ENCODE measurements at places on chromosomes 2 and 18.

DNA sequence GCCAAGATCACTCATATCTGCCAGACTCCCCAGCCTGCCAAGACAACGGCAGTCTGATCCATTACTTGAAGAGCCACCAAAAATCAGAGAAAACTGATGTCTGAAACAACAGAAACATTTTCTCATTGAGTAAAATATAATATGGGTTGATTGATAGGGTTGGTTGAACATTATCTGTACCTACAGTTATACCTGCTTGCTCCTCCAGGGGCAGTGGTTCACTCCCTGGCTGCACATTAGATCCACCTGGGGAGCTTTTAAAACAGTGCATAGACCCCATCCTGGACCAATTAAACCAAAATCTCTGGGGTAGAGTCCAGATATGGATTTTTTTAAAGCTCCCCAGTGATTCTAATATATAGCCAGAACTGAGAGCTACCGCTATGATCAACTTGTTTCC is 43.6 kb upstream of the SLC14A2 start:
- DNase-seq, result peak; percentile 46

DNA sequence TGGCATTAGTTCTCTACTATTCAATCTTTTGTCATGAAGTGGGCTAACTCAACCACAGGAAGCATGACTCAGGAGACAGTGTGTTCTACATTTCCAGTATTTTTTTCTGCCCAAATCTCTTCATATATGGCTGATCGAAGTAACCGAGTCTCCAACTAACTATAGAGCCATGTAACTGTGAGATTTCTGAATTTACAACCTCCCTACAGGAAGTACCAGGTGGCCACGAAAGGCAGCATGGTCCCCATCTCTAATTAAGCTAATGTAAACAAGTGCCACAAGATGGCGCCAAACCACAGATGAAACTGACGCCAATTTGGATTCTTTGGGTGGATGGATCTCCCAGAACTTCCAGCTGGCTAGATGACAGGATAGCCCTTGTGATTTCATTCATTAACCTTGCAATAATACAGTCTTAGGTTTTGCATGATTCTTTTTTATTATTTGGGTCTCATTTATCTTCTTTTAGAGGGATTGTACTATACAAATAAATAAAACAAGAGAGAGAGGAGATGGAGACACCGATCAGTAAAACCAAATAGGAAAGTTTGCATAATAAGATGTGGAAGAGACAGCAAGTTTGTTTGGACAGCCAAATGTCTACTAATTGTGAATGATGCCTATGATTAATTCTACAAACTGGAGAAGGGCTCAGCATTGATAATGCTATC is 18.3 kb upstream of the ARHGAP15 start:
- DNase-seq, result peak; percentile 20

DNA sequence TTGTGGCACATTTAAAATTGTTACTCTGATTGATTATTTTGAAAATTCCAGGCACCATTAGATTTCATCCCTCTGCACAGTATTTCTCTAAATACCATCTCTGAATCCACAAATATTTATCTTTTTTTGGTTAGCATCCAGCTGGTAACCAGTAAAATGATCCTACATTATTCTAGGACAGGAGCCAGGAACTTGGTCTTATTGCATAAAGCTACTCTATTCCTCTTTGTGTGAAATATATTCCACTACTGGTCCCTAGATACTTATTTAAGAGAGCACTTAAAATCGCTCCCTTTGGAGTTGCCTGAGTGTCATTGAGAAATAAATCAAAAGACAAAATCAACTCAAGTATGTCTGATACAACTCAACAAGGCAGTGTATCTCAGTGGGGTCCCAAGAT is 7.4 kb upstream of the MBOAT2 start:
- DNase-seq, result no peak

DNA sequence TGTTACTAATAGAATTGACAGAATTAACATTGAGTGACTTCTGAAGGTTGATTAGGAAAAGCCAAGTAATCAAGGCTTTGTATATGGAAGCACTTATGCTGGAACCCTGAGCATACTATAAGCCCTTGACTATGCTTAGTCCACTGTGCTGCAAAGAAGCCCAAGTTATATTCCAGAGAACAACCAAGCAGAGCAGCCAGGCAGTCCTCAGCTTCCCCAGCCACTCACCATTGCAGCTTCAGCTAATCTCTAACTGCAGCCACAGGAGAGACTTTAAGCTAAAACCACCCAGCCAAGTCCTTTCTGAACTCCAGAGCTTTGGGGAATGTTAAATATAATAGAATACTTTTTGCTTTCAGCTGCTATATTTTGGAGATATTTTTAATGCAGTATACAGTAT is 164.4 kb upstream of the VWC2L start:
- no peak for DNase-seq

GRCh38 chr2:39108377-39108776 is 12.5 kb downstream of the SOS1 start:
- DNase-seq, result no peak

DNA sequence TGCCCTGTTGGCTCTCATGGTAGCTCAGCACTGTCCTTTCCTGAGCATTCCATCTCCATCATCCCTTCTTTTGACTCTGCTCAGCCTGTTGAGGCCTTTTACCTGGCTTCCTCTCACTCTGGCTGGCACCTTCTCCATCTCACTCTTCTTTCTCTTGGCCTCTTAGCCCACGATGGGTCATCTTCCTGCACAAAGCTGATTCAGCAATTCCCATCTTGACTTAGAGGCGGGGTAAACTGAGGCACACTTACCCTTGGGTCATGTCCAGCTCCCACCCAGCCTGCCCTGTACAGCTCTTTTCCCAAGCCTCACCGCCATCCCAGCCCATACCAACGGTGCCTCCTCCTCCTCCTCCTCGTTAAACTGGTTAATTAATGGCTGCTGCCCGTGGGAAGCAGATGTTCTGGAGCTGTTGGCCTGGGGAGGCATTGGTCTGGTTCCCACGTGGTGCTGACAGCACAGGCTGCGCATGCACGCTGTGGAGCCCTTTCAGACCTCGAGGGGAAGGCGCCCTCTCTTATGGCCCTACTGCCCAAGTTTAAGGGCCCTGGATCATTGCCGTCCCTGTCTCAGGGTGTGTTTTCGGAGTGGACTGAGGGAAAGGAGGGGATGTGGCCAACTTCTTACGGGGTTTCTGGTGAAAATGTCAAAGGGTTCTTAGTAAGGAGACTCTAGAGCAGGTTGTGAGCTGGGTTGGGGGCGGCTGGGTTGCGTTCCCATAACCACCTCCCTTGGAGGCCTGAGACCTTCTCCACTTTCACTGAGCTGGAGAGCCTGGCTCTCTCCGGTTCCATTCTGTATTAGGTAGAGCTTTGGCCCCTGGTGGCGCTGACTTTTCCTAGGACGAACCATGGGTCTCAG is 10.9 kb downstream of the WNT10A start:
- DNase-seq, result no peak

GRCh38 chr18:76553715-76554546 is 58.9 kb upstream of the ZNF516 start:
- no peak for DNase-seq

- DNase-seq, result peak; percentile 4
Measured at GRCh38 chr2:165203689-165204559, at the start of gene SCN3A. Gene SCN3A (minus strand): TSS chr2:165204050. CDS start chr2:165176394, 27,656 bp downstream.

DNA sequence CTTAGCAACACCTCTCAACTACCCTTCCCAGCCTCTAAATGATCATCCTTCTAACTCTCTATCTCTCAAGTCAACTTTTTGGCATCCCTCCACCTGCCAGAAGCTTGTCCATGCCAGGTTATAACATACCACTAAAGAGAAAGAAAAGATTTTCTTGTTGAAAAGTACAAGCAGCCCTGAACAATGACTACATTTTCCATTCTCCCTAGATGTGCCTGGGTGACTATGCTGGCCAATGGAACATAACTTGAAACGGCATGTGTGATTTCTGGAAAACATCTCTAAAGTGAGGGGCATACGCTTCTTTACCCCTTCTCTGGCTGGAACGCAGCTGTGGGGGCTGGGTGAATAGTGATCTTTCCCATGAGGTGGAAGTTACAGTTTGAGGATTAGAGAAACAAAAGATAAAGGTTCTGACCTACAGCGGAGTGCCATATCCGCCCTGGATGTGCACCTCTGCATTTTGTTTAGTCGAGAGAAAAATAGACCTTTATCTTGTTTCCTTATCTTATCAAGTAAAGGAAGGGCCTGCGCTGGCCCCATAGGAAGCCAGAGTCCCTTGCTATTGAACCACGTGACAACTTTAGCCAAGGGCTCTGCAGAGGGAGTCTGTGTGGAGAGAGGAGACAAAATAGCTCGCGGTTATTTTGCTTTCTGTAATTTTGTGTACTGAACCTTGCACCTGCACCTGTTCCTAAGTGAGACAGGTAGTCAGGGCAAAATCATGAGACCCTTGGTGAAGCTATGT is 436.8 kb downstream of the TGIF1 start:
- DNase-seq, result no peak

- peak; percentile 64 for DNase-seq
Measured at GRCh38 chr2:10884574-10884975, 27.2 kb upstream of the KCNF1 start.

DNA sequence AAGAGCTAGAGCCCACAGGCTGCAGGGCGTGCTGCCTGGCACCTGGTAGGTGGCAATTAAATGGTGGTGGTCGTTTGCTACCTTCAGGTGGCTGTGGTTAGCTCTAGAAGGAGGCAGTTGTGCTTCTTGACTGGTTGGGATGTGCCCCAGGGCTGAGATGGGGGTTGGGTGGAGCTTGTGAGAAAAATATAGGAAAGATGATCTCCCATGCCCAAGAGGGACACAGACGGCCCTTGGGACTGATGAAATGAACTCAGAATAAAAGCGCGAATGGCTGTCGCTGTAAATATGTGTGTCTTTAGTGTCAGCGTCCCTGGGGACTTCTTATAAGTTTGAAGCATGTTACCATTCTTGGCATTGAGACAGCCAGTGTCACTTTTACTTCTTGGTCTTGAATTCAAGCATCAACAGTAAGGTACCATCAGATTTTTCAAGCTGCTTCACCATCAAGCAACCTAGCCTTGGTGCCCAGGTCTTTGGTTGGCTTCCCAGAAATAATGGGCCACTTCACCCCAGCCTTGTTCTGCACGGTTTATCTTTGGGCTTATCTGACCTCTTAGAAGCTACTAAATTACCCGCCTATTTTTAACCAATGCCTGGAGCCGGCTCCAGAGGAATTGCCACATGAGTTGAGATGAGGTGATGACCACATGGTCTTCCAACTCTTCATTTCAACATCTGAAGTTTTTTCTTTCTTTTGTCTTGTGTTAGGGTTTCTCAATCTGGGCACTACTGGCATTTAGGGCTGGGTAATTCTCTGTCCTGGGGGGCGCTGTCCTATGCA is 11.9 kb downstream of the LRRFIP1 start:
- DNase-seq, result no peak

- peak; percentile 67 for DNase-seq
Measured at GRCh38 chr2:201158111-201158929, 24.6 kb upstream of the CASP10 start.

DNA sequence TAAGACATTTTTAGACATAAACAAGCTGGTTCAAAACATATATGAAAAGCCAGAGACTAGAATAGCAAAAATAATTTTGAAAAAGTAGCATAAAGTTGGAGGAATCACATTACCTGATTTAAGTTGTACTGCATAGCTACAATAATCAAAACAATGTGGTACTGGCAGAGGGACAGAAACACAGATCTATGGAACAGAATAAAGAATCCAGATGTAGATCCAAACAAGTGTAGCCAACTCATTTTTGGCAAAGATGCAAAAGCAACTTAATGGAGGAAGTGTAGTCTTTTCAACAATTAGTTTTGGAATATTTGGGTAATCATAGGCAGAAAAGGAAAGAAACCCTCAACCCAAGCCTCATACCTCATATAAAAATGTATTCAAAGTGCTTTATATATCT is 278.7 kb upstream of the ZNF521 start:
- no peak for DNase-seq

- DNase-seq, result no peak
Measured at GRCh38 chr2:85178154-85178553, 45.0 kb downstream of the TCF7L1 start.

DNA sequence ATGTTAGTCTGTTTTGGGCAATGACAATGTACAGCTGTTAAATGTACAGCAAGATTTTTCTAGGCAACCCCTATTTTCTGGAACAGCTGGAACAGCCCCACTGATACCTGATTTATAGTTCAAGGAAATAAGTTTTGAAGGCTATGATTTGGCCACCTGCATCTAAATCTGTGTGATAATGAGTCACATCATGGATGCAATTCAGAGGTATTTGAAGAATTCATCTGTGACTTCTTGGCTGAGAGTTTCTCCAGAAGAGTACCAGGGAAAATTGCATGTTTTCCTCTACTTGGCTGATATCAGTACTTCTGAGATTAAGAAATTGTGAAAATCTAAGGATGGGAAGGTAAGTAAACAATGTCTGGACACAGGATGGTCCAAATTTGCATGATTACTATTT is 40.7 kb upstream of the NT5C1B start:
- no peak for DNase-seq

GRCh38 chr18:80105369-80106167 is 3.5 kb upstream of the ADNP2 start:
- DNase-seq, result no peak

DNA sequence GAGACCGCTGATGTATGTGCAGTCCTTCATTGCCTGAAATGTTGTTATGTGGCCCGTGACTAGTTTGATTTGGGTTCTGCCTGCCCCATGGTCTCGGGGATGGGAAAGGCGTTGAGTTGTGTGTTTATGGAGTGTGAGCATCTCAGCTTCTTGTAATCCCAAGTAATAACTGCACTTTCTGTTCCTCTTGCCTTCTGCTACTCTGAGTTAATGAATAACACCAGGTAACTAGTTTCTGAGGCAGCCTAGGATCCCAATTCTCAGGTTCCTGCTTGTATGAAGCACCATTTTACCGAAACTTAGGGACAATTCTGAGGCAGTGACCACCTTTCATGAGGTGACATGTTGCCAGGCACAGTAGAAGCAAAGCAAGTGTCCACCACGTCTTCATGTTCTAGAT is 170.0 kb downstream of the ALK start:
- DNase-seq, result no peak

- no peak for DNase-seq
Measured at GRCh38 chr2:71556692-71557250, 103.4 kb downstream of the DYSF start.

DNA sequence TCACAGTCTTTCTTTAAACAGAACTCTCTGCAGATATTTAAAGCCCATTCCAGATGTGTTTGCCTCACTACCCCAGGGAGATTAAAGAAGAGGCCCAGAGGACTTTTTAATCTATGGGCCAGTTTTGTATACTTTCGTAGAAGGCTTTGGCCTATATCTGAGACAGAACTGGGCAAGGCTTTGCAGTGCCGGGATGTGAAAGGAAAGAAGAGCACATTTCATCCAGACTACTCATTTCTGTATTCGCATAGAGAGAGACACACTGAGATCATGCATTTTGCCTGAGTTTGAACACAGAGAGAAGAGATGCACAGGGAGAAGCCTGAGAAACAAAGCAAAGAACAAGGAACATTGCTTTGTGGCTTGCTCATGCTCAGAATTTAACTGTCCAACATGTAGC is 54.9 kb upstream of the SLC5A7 start:
- DNase-seq, result no peak
